ENCODE measurements at places on chromosomes 4 and X.

DNA sequence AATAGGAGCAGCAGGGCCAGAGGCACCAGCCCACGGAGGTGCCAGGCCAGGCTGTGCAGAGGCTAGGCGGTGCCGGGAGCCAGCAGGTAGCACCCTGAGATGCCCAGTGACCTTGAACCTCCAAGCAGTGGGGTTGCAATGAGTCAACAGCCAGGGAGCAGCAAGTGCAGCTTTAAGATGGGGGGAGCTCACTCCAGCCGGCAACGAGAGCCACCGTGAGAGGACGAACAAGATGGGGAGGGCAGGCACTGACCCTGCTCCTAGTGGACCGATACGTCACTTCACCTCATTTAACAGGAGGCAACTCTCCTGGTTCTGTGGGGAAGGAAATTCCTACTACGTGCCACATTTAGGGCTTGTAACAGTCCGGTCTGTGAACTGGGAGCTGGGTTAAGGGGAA lies 4.8 kb downstream of the LETM1 start:
- no peaks in the 10 kb centered on the region for H3K27me3 ChIP-seq
- H3K4me3 ChIP-seq: no peak overlapping the region
- peaks cover 32% of the 10 kb centered on the region for H3K4me1 ChIP-seq
- peaks cover 13% of the 10 kb centered on the region for H3K36me3 ChIP-seq

GRCh38 chrX:109751698-109752097 lies 18.6 kb upstream of the ACSL4 start:
- DNase-seq: no peak
- H3K36me3 ChIP-seq: no peaks in the 10 kb centered on the region
- no peaks in the 10 kb centered on the region for H3K4me1 ChIP-seq
- H3K27ac ChIP-seq: no peak overlapping the region
- no peak overlapping the region for H3K4me3 ChIP-seq
- no peaks in the 10 kb centered on the region for H3K27me3 ChIP-seq

DNA sequence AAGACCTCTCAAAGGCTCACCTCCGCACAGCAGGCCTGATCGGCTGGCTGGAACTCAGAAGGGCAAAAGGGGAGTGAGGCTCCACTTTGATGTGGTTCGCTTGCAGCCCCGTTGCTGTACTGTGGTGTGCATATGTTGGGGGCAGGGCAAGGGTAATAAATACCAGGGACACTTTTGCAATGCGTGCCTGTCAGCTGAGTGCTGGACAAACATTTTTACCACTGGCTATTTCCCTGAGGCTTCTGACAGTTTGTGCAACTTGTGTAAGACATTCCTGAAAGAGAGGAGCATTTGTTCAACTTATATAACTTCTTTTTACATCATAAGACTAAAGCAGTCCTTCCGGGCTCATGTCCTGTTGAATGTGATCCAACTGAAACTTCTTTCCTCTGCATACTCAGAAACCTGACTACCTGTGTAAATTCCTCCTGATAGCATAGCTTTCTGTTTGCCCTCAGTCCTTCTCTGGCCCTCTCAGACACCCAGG lies 82.3 kb downstream of the SPRY1 start:
- H3K27me3 ChIP-seq: peaks cover 15% of the 10 kb centered on the region
- H3K27ac ChIP-seq: no peak overlapping the region
- no peak for DNase-seq
- no peaks in the 10 kb centered on the region for H3K4me1 ChIP-seq
- no peak overlapping the region for H3K4me3 ChIP-seq

GRCh38 chr4:40990899-40991265 lies 223.5 kb downstream of the APBB2 start:
- H3K4me3 ChIP-seq: no peak overlapping the region
- no peak overlapping the region for H3K27ac ChIP-seq
- no peaks in the 10 kb centered on the region for H3K27me3 ChIP-seq
- H3K36me3 ChIP-seq: peaks cover 3% of the 10 kb centered on the region

- H3K36me3 ChIP-seq: peaks cover 2% of the 10 kb centered on the region
- H3K4me1 ChIP-seq: no peaks in the 10 kb centered on the region
- DNase-seq: no peak
Measured at GRCh38 chr4:140277576-140277975, 95.9 kb upstream of the SCOC start.

DNA sequence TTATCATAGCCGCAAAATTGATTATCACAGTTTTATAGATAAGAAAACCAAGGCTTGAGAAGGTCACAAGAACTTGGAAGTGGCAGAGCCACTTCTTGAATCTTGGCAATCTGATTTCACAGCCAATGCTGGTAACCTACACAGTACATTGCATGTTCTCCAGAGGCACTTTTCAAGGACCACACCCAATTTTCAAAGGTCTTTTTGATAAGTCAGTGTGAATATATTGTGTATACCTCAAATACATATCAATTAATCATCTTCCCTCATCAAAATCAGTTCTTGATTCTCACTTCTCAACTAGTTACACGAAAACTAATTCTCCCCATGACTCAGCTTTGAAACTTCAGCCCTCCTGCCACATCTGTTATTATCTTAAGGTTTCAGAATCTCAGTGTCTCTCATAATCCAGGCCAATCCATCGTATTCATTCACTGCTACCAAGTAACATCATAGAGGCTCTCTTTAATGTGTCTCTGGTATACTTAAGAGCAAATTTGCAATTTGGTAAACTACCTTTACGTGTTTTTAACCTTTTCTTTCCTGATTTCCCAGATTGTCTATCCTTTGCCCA lies 16.8 kb downstream of the CAMK2D start:
- H3K27me3 ChIP-seq: no peaks in the 10 kb centered on the region
- H3K36me3 ChIP-seq: peaks cover 2% of the 10 kb centered on the region
- no peak overlapping the region for H3K4me3 ChIP-seq
- no peak overlapping the region for H3K27ac ChIP-seq

- DNase-seq: no peak
- no peaks in the 10 kb centered on the region for H3K27me3 ChIP-seq
- no peak overlapping the region for H3K27ac ChIP-seq
- H3K4me1 ChIP-seq: peaks cover 34% of the 10 kb centered on the region
Measured at GRCh38 chr4:38493066-38493465, 170.9 kb upstream of the KLF3 start.

DNA sequence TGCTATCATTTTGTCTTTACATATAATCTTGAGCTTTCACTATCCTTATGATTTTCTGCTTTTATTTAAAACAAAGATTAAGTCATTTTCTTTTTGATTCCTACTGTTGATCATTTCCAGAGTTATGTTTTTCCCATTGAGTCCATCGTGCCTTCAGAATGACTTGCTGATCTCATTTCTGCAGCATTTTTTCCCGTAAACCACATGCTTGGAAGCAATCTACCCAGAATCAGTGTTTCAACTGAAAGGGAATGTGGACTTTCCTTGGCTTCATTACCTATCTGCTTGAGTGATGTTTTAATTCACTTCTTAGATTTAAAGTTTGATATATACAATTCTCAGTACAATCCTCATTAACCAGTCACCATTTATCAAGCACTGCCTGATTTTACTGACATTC lies 192.4 kb upstream of the FSTL5 start:
- H3K36me3 ChIP-seq: no peaks in the 10 kb centered on the region
- H3K27ac ChIP-seq: no peak overlapping the region
- no peaks in the 10 kb centered on the region for H3K27me3 ChIP-seq
- no peak for DNase-seq
- no peak overlapping the region for H3K4me3 ChIP-seq

DNA sequence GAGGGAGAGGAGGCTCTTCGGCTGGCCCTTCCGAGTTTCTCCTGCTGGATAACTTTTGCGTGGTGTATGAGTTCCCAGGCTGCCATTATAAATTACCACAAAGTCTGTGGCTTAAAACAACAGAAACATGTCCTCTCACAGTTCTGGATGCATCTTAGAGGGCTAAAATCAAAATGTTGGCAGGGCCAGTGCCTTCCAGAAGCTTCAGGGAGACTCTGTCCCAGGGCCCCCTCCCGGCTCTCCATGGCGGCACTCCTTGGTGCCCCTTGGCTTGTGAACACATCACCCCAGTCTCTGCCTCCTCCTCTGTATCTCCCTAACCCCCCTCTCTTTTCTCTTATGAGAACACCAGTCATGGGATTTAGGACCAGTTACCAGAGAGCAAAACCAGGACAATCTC lies 23.3 kb upstream of the PPP2R2C start:
- no peaks in the 10 kb centered on the region for H3K36me3 ChIP-seq
- no peak overlapping the region for H3K27ac ChIP-seq
- H3K4me3 ChIP-seq: no peak overlapping the region
- H3K4me1 ChIP-seq: no peaks in the 10 kb centered on the region
- no peak for DNase-seq
- H3K27me3 ChIP-seq: peaks cover 60% of the 10 kb centered on the region

- no peaks in the 10 kb centered on the region for H3K4me1 ChIP-seq
- no peak overlapping the region for H3K4me3 ChIP-seq
- DNase-seq: no peak
Measured at GRCh38 chrX:55326985-55327384, 62.3 kb upstream of the PAGE3 start.

- DNase-seq: no peak
- peaks cover 9% of the 10 kb centered on the region for H3K36me3 ChIP-seq
- peaks cover 18% of the 10 kb centered on the region for H3K4me1 ChIP-seq
- H3K27ac ChIP-seq: peak overlapping the region; percentile 57
- no peaks in the 10 kb centered on the region for H3K27me3 ChIP-seq
Measured at GRCh38 chrX:154458954-154459778, 1.1 kb downstream of the PLXNA3 start.

GRCh38 chr4:129138810-129139496 lies 43.0 kb downstream of the C4orf33 start:
- no peaks in the 10 kb centered on the region for H3K4me1 ChIP-seq
- no peaks in the 10 kb centered on the region for H3K36me3 ChIP-seq
- H3K27ac ChIP-seq: no peak overlapping the region
- no peak for DNase-seq
- no peak overlapping the region for H3K4me3 ChIP-seq

GRCh38 chrX:122641136-122641535 lies 542.9 kb upstream of the GRIA3 start:
- no peak overlapping the region for H3K4me3 ChIP-seq
- no peaks in the 10 kb centered on the region for H3K36me3 ChIP-seq
- H3K4me1 ChIP-seq: no peaks in the 10 kb centered on the region
- no peaks in the 10 kb centered on the region for H3K27me3 ChIP-seq
- H3K27ac ChIP-seq: no peak overlapping the region

- H3K27me3 ChIP-seq: no peaks in the 10 kb centered on the region
- no peak for DNase-seq
Measured at GRCh38 chr4:157005831-157006230, 34.2 kb upstream of the PDGFC start.

- H3K36me3 ChIP-seq: no peaks in the 10 kb centered on the region
- no peak overlapping the region for H3K4me3 ChIP-seq
- no peak overlapping the region for H3K27ac ChIP-seq
- no peaks in the 10 kb centered on the region for H3K27me3 ChIP-seq
- H3K4me1 ChIP-seq: no peaks in the 10 kb centered on the region
Measured at GRCh38 chr4:126799416-126799815, 833.3 kb upstream of the INTU start.

DNA sequence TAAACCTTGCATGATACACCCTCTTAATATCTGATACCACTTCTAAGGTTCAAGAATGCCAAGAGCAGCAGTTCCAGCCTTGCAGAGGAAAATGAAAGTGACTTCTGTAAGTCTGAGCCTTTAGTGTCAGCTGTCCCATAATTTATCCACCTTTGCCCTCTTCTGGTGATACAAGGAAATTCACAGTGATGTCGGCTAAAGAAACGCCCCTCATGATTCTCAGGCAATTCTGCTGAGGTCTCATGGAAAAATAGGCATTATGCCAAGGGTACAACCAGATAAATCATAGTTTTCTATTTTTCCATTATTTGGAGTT lies 172.2 kb upstream of the CXCL13 start:
- H3K27me3 ChIP-seq: no peaks in the 10 kb centered on the region
- H3K36me3 ChIP-seq: no peaks in the 10 kb centered on the region
- H3K27ac ChIP-seq: no peak overlapping the region
- DNase-seq: no peak
- no peak overlapping the region for H3K4me3 ChIP-seq
- no peaks in the 10 kb centered on the region for H3K4me1 ChIP-seq

GRCh38 chr4:180057891-180058671 lies 2185.1 kb upstream of the TENM3 start:
- H3K4me1 ChIP-seq: no peaks in the 10 kb centered on the region

DNA sequence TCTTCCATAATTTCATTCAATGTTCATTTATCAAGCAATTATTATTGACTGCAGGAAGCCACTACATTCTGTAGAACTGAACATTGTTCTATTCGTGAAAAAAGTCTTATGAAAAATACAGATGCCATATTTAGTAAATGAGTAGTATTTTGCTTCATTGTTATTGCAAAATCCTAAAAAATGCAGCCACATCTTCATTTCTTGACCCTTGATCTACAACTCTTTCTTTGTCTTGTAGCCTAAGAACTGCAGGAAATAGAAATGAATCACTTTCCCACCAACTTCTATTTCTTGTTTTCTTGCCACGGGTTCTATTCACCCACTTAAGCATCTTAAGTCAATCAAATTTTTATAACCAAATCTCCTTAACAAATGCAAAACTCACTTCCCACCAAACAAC lies 63.3 kb downstream of the KCNIP4 start:
- H3K4me3 ChIP-seq: no peak overlapping the region
- no peaks in the 10 kb centered on the region for H3K4me1 ChIP-seq
- DNase-seq: no peak
- no peaks in the 10 kb centered on the region for H3K36me3 ChIP-seq
- no peaks in the 10 kb centered on the region for H3K27me3 ChIP-seq

DNA sequence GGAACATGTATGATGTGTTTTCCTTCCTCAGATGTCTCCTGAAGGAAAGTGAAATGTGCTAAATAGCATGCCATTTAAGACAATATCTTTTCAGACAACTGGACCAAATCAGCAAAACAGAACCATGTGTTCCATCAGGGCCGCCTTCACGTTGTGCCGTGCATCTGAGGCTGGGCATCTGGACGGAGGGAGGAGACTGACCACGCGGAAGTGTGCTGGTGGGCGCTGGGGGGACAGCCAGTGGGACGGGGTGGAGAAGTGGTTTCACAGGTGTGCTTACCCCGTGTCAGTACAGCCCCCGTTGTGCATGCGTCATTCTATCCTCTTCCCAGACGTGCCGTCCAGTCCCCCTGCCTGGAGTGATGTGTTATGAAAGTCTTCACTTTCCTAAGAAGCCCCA lies 342.1 kb upstream of the FAT1 start:
- H3K4me1 ChIP-seq: no peaks in the 10 kb centered on the region
- no peaks in the 10 kb centered on the region for H3K27me3 ChIP-seq
- H3K4me3 ChIP-seq: no peak overlapping the region
- H3K36me3 ChIP-seq: peaks cover 1% of the 10 kb centered on the region
- no peak overlapping the region for H3K27ac ChIP-seq

DNA sequence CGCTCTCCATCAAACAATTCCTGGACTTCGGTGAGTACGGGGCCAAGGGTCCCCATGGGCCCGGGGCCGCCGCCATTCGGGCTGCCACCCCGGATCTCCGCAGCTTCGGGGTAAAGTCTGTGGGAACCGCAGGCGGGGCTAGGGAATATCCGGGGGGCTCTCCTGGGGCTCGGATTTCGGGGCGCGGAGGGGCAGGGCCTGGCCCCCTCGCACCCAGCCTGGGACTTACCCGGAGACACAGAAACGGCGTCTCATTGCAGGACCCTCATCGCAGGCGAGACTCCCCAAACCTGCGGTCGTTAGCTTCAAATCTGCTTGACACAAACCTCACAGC lies 413 bp downstream of the PDK3 start:
- peaks cover 23% of the 10 kb centered on the region for H3K4me1 ChIP-seq
- peak overlapping the region; percentile 82 for H3K4me3 ChIP-seq
- DNase-seq: no peak
- H3K27ac ChIP-seq: peak overlapping the region; percentile 72

- no peak overlapping the region for H3K27ac ChIP-seq
- H3K27me3 ChIP-seq: no peaks in the 10 kb centered on the region
- no peak overlapping the region for H3K4me3 ChIP-seq
- no peak for DNase-seq
Measured at GRCh38 chr4:5752376-5753184, 41.6 kb downstream of the EVC start.

GRCh38 chr4:1019729-1020470 lies 8.5 kb downstream of the FGFRL1 start:
- no peak overlapping the region for H3K27ac ChIP-seq
- H3K27me3 ChIP-seq: no peaks in the 10 kb centered on the region
- peaks cover 2% of the 10 kb centered on the region for H3K36me3 ChIP-seq
- no peaks in the 10 kb centered on the region for H3K4me1 ChIP-seq
- no peak overlapping the region for H3K4me3 ChIP-seq
- DNase-seq: no peak
